ENCODE measurements at places on chromosomes 1 and 21.

DNA sequence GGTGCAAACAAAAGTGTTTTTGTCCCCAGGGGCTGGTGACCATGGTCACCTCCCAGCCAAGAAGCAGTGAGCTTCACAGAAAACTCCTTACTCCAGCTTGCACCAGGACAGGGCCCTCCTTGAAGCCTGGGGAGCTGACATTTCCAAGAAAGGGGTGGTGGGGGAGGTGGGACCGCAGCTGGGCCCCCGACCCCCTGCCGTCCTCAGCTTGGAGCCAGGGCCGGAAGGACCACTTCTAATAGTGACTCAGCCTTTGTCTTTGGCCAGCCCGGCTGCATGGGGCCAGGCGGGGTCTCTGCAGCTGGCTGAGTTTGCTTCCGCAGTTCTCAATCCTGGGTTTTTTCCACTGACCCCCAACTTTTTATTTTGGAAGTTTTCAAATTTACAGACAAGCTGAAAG is 136.5 kb upstream of the POU3F1 start:
- no peak for DNase-seq

GRCh38 chr1:51488372-51489050 is 30.6 kb downstream of the EPS15 start:
- DNase-seq = no peak

- no peak for DNase-seq
Measured at GRCh38 chr1:207993477-207994445, 82.8 kb upstream of the CD34 start.

DNA sequence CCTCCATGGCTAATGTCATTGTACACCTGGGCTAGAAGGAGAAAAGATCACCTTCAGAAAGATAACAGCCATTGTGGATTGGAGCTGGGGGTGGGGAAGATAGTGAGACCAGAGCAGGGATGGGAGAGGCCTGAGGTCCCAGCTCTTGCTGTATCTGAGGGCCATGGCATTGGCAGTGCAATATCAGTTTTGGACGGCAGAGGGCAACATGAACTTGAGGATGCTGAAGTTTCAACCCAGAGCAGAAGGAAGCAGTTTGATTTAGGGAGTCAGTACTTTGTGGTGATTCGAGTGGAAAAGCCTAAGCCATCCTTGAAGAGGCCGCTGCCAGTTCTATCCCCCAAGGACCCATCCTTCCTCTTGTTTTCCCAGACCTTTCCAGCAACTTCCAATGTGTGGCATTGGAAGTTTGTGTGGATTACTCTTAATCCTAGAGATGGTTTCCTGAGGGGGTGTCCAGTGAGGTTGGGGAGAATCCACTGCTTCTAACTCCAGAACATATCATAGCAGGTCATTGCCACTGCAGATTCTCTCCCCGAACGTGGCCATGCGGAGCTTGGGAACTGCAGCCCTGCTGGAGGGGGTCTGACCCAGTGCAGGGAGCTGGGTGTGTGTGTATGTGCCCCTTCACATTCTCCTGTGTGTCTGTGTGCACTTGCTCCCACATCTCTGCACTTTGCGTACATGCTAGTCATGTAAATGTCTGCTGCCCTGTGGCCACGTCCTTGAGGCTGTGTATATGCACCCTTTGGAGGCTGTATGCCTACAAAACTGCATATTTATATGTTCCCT is 24.1 kb downstream of the SLC26A9 start:
- peak; percentile 87 for DNase-seq

DNA sequence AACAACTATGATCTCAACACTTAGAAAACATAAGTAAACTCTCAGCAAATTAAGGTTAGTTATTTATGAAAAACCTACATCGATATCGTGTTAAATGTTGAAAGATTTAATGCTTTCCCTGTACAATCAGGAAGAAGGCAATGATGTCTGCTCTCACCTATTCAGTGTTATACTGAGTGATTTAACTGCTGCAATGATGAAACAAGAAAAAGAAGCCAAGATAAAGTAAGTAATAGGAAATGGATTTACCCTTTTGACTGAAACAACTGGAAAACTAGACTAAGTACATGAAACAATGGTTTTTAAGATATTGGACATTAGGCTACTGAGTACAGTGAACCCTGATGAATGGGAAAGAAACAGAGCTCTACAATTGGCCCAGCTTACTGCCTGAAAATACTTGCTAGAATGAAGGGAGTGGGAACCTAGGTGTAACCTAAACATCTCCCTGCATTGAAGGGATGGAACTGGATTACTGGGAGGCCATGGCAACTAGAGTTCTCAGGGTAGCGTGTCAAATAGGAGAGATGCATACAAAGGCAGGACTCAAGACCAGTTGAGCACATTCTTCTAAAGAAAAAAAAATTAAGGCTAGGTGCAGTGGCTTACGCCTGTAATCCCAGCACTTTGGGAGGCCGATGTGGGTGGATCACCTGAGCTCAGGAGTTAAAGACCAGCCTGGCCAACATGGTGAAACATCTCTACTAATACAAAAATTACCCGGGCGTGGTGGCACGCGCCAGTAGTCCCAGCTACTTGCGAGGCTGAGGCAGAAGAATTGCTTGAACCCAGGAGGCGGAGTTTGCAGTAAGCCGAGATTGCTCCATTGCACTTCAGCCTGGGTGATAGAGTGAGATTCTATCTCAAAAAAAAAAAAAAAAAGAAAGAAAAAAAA is 37.3 kb downstream of the SNRPE start:
- no peak for DNase-seq

Measured in DMS79 treated with DMSO at 0.1 percent for 48 hours (cell line).